ENCODE measurements at places on chromosomes 13 and 19.

- no peak for DNase-seq
Observed at GRCh38 chr19:29843180-29844051, 31.6 kb downstream of the CCNE1 start.

GRCh38 chr13:51998723-51999509 is 12.3 kb downstream of the ATP7B start:
- DNase-seq = no peak

DNA sequence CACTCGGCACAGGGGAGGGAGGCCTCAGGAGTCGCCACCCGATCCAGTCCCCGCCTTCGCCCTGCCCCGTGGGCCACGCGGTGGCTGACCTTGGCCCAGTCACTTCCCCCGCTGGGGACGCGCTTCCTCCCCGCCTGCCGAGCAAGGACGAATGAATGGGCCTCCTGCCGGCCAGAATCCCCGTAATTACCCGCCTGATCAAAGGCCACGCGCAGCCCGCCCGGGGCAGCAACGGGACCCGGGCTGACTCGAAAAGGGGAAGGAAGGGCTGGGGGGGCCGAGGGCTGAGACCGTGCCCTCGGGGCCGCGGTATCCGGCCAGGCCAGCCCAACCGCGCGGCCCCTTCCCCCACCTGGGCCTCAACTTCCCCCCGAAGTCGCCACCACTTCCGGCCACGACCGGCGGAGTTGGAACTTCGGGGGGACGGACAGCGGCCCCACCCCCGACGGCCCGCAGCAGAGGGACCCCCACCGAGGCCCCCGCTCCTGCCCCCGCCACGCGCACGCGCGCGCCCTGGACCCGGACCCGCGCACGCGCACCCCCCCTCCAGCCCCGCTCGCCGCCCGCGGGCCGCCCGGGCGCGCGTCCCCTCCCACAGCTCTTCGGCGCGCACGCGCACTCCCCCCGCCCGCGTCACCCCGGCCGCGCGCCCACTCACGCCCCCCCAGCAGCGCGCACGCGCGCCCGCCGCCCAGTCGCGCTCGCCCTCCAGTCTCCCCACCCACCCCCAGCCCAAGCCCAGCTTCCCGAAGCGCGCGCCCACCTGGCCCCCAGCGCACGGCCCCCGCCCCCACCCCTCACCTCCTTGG is 520 bp downstream of the ZNF787 start:
- DNase-seq = peak; percentile 64

- DNase-seq = no peak
Observed at GRCh38 chr13:64633948-64634347, 2596.2 kb downstream of the PCDH9 start.

- DNase-seq = no peak
Observed at GRCh38 chr13:49652355-49653305, 24.3 kb downstream of the ARL11 start.

DNA sequence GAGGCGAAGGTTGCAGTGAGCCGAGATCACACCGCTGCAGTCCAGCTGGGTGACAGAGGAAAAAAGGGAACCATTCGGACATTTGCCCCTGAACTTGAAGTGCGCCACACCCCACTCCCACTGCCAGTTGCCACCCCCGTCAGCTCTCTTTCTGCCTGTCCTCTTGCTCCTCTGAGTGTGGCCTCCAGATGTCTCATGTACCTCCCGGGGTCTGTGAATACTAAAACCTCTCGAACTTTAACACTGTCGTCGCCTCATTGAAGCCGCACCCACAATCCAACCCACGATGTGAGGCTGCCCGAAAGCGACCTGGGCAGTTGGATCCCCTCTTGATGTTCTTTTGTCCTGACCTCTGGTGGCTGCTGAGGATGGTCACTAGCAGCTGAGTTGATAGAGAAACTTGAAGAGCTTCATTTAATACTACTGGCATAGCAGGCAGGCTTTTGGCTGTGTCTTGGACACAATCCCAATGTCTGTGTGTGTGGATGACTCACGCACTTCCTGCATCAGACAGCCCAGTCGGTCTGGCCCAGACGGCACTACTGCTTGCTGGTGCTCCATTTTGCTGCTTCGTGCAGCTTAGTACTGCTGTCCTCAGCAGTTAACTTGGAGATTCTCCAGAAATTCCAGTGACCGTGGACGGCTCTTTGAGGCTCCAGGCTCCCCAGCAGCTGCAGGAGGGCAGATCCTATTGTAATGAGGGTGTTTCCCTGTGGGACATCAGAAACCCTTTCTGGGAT is 4.2 kb downstream of the FPR3 start:
- no peak for DNase-seq

- DNase-seq = no peak
Observed at GRCh38 chr13:73329355-73329754, 270.6 kb downstream of the KLF5 start.

DNA sequence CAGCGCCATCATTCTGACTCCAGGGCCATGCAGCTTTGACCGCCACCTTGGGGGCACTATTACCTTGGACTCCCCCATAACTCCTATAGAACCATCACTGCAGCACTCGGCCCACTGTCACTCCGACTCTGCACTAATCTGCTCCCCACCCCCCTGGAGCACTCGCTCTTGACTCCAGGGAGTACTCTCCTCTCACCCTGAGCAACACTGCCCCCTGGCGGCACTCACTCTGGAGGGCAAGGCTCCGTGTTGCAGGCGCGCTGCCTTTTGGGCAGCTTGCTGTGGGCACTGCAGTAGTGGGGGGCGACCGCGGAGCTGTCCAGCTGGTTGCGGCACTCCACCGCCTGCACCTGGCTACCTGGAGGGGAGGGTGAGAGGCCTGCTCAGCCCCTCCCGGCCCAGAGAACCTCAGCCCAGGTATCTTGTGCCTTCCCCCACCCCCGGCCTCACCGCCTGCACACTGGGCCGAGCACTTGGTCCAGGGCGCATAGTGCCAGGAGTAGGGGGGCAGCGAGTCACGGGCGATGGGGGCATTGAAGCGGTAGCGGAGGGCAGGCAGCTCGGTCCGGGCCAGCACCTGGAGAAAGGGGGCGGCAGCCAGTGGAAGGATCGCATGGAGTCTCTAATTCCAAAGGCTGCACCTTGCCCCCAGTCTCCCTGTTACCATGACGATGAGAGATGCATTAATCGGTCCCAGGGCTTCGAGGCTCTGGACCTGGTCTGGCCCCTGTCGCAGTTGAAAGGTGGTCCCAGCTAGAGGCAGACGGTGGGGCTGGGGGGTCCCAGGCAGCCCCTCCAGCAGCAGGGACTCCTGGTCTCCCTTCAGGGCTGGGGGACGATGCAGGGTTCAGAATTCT is 8.9 kb upstream of the MYO1F start:
- no peak for DNase-seq

GRCh38 chr19:289651-290371 is 1.4 kb downstream of the PLPP2 start:
- no peak for DNase-seq

DNA sequence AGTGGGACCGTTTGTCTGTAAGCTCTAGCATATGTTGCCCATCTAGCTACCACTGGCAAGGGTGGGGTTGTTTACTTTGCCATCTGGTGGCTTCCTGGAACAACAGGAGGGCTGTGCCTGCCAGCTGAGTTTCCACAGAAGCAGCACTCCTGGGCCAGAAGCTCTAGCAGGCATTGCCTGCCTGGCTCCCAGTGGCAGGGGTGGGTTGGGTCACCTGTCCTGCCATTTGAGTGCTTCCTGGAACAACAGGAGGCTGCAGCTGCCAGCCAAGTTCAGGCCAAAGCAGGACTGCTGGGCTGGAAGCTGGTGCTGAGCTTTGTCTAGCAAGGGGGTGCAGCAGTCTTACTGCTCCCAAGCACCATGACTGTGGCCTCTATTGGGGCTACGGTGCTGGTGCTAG is 239.7 kb downstream of the MTUS2 start:
- no peak for DNase-seq

GRCh38 chr19:18157465-18158063 is 4.6 kb downstream of the PIK3R2 start:
- no peak for DNase-seq

- no peak for DNase-seq
Observed at GRCh38 chr13:40230833-40231266, 435.6 kb downstream of the FOXO1 start.

GRCh38 chr19:2244486-2244885 is 4.6 kb upstream of the AMH start:
- DNase-seq = no peak

GRCh38 chr13:30618186-30618929 is 638 bp downstream of the USPL1 start:
- no peak for DNase-seq

- DNase-seq = no peak
Observed at GRCh38 chr13:111304603-111305289, 15.7 kb upstream of the TEX29 start.

- no peak for DNase-seq
Observed at GRCh38 chr19:56778351-56778750, 62.2 kb downstream of the PEG3 start.

GRCh38 chr13:44431150-44431549 is 57.5 kb downstream of the SERP2 start:
- DNase-seq = no peak

DNA sequence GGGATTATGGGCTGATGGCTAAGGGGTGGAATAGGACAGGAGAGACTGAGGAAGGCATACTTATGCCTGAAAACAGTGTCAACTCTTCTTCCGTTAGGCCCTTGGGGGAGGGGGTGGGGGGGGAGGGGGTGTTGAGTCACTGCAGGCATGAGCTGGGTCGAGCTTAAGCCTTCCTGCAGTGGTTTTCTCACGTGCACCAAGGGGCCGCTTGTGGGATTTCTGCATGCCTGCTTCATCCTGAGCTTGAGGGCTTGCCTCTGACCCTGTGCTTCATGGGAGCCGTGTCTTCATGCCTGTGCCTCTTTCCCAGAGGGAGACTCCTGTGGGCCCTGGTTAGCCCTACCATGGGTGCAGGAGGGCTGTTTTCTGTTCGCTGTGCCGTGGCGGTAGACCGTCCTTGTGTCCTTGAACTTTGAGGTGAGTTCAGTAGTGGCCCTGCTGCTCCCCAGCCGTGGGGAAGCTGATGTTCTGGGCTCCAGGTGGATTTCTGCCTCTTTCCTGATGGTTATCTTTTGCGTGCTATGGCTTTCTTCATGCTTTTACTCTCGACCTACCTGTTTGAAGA is 186.1 kb downstream of the PCCA start:
- no peak for DNase-seq

DNA sequence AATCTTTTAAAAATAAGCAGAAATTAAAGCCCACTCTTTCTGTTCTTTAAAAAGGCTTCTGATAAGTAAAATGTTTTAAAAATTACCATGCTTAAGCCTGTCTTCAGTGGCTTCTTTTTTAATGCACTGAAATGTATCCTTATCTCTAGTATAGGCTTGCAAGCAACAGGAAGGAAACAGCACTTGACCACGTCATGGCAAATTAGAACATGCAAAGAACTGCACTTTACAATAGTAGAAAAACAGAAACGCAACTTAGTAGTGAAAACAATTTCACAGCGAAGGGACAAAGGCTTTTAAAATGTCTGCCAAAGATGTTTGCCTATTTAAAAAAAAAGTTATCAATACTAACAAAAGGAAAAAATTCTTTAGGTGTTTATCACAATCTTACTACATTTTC is 36.3 kb downstream of the ELF1 start:
- peak; percentile 28 for DNase-seq

DNA sequence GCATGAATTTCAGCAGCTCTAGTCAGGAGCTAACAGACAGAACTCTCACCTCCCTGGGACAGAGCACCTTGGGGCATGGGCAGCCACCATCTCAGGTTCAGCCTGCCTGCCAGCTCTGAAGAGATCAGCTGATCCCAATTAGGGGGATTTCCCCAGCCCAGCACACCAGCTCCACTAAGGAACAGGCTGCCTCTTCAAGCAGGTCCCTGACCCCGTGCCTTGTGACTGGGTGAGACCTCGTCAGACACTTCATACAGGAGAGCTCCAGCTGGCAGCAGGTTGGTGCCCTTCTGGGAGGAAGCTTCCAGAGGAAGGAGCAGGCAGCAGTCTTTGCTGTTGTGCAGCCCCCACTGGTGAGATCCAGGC is 84.5 kb upstream of the UFM1 start:
- DNase-seq = no peak

DNA sequence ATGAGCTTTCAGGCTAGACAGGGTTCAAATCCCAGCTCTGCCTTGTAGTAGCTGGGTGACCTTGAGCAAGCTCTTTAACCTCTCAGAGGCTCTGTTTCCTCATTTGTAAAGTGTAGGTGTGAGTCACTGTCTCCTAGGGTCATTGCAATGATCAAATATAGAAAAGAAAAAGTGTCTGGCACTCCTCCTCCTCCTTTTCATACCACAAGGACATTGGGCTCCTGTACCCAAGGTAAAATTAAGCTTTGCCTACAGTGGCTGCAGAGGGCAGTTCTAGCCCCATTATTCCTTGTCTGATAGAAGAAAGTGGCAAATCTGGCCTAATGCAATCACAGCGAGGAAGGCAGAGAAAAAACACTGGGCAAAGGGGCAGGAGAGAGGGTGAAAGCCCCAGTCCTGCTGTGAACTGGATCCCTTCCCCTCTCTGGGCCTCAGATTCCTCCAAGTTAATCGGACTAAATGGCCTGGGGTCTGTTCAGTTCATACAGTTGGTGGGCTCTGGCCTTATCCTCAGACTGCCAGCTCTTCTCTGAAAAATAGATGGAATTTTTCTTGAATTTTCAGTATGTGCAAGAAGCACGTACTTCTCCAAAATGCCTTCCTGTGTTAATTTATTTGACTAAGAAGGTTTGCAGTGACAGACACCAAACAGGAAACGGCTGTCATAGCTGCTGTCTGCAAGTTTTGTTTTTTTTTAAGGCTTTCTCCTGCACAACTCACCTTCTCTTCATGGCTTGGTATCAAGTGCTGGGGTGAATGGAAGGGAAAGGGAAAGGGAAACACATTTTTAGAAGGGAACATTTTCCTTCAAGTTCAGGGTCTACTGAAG is 35.3 kb downstream of the RGCC start:
- no peak for DNase-seq

DNA sequence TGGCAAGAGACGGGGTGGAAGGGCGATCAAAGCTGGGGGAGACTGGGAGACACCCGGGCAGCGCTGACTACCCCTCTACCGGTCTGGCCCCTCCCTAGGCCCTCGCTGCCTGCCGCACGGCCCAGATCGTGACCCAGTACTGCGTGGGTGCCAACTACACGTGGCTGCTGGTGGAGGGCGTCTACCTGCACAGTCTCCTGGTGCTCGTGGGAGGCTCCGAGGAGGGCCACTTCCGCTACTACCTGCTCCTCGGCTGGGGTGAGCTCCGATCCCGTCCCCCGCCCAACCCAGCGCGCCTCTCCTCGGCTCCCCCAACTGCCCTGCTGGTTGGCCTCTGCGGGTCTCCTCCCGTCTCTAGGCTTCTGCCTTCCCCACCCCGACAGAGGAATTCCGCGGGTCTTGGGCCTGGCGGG is 8.8 kb downstream of the GIPR start:
- no peak for DNase-seq

All from GM18507 (cell line).